CD14-positive monocyte (primary cell): ENCODE measurements at places on chromosomes 1 and 21. TPM values are rescaled to one million over a fixed set of nuclear protein-coding genes. Genes with fewer than 3 reads are reported as not detected.

- H3K4me1 ChIP-seq = peaks cover 52% of the 10 kb centered on the region
- no peak overlapping the region for H3K4me3 ChIP-seq
- H3K36me3 ChIP-seq = no peaks in the 10 kb centered on the region
- H3K27ac ChIP-seq = no peak overlapping the region
- DNase-seq = no peak
These were observed 174.3 kb upstream of the LMO4 start for GRCh38 chr1:87154384-87154783.

The TMEM52 gene
- 0.36 and 2.3 TPM in 2 replicates for polyA plus RNA-seq

The BCL2L15 gene
- not detected for polyA plus RNA-seq

DNA sequence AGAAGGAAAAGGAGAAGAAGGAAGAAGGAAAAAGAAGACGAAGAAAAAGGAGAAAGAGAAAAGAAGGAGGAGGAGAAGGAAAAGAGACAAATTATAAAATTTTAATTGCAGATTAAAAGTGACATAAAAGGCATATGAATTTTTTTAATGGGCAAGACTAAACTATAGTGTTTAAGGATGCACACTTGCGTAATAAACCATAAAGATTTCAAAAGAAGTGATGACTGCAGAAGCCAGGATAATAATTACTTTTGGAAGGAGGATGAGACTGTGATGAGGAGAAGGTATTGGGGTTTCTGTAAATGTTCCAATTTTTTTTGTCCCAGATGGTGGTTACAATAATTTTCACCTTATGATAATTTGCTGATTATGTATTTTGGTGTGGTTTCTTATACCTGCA lies 243.1 kb upstream of the PKN2 start:
- no peaks in the 10 kb centered on the region for H3K4me1 ChIP-seq
- no peak overlapping the region for H3K4me3 ChIP-seq
- no peak for DNase-seq
- no peak overlapping the region for H3K27ac ChIP-seq
- no peaks in the 10 kb centered on the region for H3K27me3 ChIP-seq

DNA sequence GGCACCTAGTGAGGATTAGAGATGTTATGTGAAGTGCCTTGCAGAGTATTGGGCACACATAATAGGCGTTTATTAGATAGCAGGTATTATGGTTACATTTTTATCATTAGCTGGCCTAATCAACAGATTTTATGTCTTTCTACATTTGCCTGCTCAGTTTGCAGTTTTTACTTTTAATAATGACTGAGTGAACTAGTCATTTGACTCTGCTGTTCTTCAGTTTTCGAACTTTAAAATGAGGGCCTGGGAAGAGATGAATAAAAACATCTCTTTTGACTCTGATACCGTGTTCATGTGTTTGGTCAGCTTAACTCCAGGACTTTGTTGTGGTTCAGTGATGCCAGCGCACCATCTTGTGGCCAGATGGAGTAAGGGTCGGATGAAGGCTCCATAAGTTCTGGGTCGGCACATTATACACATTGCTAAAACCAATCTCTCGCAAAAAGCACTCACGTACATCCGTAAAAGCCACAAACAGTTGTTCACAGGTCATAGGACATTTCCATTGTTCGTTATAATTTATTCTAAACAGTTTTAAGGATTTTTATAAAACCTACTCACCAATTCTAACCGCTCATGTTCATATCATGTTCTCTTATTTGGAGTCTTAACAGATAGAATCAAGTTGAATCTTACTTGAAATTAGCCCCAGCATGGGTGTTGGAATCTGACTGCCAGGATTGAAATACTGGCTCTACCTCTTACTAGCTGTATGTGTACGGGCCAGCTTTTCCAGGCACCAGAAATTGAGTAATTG lies 78.4 kb upstream of the GPR88 start:
- H3K27ac ChIP-seq = no peak overlapping the region
- no peak overlapping the region for H3K4me3 ChIP-seq
- peak; percentile 48 for DNase-seq
- peaks cover 6% of the 10 kb centered on the region for H3K4me1 ChIP-seq
- no peaks in the 10 kb centered on the region for H3K27me3 ChIP-seq

The LRIG2 gene
- polyA plus RNA-seq = 4.2 and 12.7 TPM in 2 replicates

The RAD54L gene
- polyA plus RNA-seq = not detected

GRCh38 chr1:166974647-166975345 lies 544 bp downstream of the ILDR2 start:
- H3K36me3 ChIP-seq = no peaks in the 10 kb centered on the region
- no peak for DNase-seq
- peaks cover 22% of the 10 kb centered on the region for H3K27me3 ChIP-seq
- H3K4me3 ChIP-seq = peak overlapping the region; percentile 52
- H3K4me1 ChIP-seq = peaks cover 22% of the 10 kb centered on the region

DNA sequence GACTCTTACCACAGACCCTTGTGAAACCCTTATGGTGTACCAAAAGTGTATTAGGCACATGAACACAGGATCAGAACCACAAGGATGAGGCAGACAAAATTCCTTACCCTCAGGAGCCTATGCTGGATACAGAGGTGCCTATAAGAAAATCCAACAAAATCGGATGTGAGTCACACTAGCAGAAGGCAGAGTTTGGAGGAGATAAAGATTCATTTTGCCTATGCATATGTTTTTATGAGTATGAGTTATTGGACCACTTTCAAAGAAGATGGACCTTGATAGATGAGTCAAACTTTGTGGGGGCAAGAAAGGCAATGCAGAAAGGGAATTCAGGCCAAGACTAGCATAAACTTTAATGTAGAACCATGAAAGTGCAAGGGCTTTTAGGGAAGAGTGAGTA lies 17.0 kb downstream of the CAMK1G start:
- no peak overlapping the region for H3K4me3 ChIP-seq
- no peaks in the 10 kb centered on the region for H3K4me1 ChIP-seq
- no peak overlapping the region for H3K27ac ChIP-seq

The RNF223 gene
- not detected in 2 replicates for polyA plus RNA-seq

The NR5A2 gene
- polyA plus RNA-seq = 0.03 TPM in 1 of 2 replicates, not detected in the other

The PKP1 gene
- polyA plus RNA-seq = not detected

DNA sequence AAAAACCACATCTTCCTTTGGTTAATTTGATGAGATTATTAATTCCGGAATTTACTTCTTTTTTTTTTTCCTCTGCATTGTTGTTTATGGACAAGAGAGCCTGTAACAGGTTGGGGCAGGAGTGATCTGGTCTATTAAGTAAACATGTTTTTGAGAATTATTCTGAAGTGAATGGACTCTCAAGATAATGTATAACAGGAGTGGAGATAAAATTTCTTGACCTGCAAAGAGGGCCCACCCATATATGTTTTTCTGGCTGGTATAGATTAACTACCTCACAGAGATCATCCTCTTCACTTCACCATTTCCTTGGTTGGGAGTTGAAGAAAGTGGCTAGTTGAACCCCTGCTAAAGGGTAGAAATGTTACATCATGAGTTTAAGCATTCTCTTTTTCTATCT lies 10.7 kb downstream of the DDI2 start:
- no peak overlapping the region for H3K27ac ChIP-seq
- DNase-seq = no peak
- peaks cover 4% of the 10 kb centered on the region for H3K4me1 ChIP-seq
- peaks cover 65% of the 10 kb centered on the region for H3K36me3 ChIP-seq

The SYPL2 gene
- polyA plus RNA-seq = not detected

GRCh38 chr1:222931023-222931422 lies 116.2 kb downstream of the DISP1 start:
- no peaks in the 10 kb centered on the region for H3K4me1 ChIP-seq
- DNase-seq = no peak
- H3K27ac ChIP-seq = no peak overlapping the region
- no peak overlapping the region for H3K4me3 ChIP-seq
- no peaks in the 10 kb centered on the region for H3K36me3 ChIP-seq

DNA sequence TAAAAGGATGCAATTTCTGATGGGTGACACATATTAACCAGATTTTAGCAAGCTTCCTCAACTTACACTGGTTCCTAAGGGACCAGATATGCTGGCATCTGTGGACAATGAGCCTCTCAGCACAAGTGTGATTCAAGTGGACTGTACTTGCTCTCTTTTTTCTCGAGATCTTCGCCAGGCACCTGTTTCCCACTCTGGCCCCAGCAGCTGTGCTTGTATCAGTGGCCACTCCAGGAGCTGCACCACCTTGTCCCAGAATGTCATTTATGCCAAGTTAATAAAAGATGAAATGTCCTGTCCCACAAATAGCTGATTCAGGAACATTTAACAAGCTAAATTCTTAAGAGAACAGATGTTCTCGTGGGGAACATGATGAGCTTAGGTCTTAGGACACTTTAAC lies 14.6 kb downstream of the C1orf198 start:
- no peak for DNase-seq
- H3K36me3 ChIP-seq = no peaks in the 10 kb centered on the region
- no peak overlapping the region for H3K27ac ChIP-seq
- no peak overlapping the region for H3K4me3 ChIP-seq
- no peaks in the 10 kb centered on the region for H3K27me3 ChIP-seq

The GBP4 gene
- polyA plus RNA-seq = 10.3 and 10.9 TPM in 2 replicates

- no peaks in the 10 kb centered on the region for H3K4me1 ChIP-seq
- no peaks in the 10 kb centered on the region for H3K36me3 ChIP-seq
- H3K27me3 ChIP-seq = peaks cover 2% of the 10 kb centered on the region
These were observed 16.2 kb downstream of the PROX1 start for GRCh38 chr1:214004014-214004413.

GRCh38 chr1:72186733-72187307 lies 95.5 kb downstream of the NEGR1 start:
- DNase-seq = no peak
- H3K27ac ChIP-seq = no peak overlapping the region
- H3K36me3 ChIP-seq = no peaks in the 10 kb centered on the region
- no peaks in the 10 kb centered on the region for H3K4me1 ChIP-seq
- H3K4me3 ChIP-seq = no peak overlapping the region

DNA sequence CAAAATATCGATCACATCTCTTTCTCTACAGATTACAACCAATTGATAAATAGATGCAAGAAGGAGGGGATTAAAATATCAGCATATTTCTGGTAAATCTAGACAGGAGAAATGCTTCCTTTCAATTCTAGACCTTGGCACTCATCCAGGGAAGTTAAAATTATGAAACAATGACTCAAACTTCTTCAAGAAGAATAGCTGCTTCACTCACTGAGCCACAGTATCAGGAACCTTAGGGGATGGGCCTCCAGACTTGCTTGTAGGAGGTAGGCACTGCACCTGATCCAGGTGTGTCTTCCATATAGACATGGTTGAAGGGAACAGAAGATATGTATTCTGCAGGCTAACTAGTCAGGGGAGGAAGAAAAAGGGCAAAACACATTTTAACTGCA lies 9.8 kb downstream of the SLAMF7 start:
- DNase-seq = peak; percentile 63
- no peak overlapping the region for H3K4me3 ChIP-seq
- peaks cover 31% of the 10 kb centered on the region for H3K4me1 ChIP-seq
- no peaks in the 10 kb centered on the region for H3K27me3 ChIP-seq
- peak overlapping the region; percentile 10 for H3K27ac ChIP-seq

The S100A7 gene
- polyA plus RNA-seq = not detected in 2 replicates

The CHI3L2 gene
- polyA plus RNA-seq = 9.9 TPM

The SELL gene
- polyA plus RNA-seq = 96.8 and 153 TPM in 2 replicates

DNA sequence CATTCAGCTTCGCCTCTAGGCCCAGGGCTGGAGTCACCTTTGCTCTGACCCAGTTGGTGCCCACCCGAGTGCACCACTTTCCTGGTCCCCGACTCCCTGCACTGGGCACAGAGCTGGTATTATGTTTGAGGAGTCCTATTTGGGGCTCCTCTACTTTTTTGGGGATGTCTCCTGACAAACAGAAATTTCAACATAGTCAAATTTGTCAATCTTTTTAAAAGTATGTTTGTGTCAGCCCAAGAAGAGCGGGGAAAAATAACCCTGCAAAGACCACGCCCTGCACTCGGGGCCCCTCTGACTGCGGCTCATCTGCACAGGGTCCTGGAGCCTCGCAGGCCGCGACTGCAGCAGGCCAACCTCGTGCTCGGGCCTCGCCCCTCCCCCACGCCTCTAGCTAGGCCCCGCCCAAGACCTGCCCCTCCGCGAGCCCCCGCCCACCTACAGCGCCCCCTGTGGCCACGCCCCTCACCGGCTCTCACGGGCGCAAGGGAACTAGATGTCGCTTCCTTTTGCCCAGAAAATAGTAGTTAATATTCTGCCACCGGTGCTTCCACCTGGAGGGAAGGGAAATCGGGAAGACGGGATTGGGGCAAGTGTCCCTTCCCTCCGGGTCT lies 11.4 kb downstream of the FAM229A start:
- H3K36me3 ChIP-seq = no peaks in the 10 kb centered on the region
- H3K27ac ChIP-seq = peak overlapping the region; percentile 48
- peaks cover 58% of the 10 kb centered on the region for H3K4me1 ChIP-seq
- H3K4me3 ChIP-seq = peak overlapping the region; percentile 36

- no peaks in the 10 kb centered on the region for H3K36me3 ChIP-seq
- H3K4me1 ChIP-seq = no peaks in the 10 kb centered on the region
- H3K27me3 ChIP-seq = peaks cover 2% of the 10 kb centered on the region
- H3K4me3 ChIP-seq = no peak overlapping the region
- no peak for DNase-seq
These were observed 3.5 kb downstream of the CRNN start for GRCh38 chr1:152410599-152410998.

The AK5 gene
- 0.48 and 0.75 TPM in 2 replicates for polyA plus RNA-seq

The CD247 gene
- polyA plus RNA-seq = 1.8 TPM

DNA sequence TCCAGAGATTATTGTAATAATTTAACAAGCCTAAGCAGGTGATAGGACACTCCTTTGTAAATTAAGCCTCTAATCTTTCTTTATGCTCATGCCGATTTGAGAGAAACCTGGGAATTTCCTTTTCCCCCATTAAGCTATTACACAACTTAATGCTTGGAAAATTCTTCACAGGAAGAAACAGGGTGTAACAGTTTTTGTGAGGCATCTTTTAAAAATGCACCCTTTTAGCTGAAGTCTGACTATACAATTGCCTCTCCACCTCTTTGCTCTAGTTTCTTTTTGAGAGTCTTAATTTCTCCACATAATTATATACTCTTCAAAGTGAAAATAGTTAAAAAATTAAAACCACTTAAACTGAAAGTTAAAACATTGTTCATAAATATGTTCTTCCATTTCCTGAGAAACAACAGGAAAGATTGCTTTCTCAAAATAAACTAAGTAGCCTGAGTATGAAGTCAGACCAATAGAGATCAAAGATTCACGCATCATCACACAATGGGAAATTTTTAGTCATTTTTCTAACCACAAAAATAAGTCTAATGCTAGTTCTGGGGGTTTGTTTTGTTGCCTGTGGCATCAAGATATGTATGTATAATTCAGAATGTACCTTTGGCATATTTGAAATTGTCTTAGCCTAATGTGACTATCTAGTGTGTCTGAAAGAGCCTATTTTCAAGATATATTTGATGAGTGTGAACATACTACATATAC lies 34.7 kb downstream of the LRRC8D start:
- H3K27me3 ChIP-seq = no peaks in the 10 kb centered on the region
- no peak overlapping the region for H3K4me3 ChIP-seq
- peak overlapping the region; percentile 55 for H3K27ac ChIP-seq
- no peak for DNase-seq
- H3K4me1 ChIP-seq = no peaks in the 10 kb centered on the region

GRCh38 chr1:159171688-159172501 lies 480 bp downstream of the CADM3 start:
- H3K36me3 ChIP-seq = no peaks in the 10 kb centered on the region
- H3K27me3 ChIP-seq = peaks cover 59% of the 10 kb centered on the region
- H3K4me1 ChIP-seq = peaks cover 22% of the 10 kb centered on the region
- DNase-seq = no peak
- H3K27ac ChIP-seq = no peak overlapping the region

GRCh38 chr1:9852410-9853248 lies 28.9 kb upstream of the CLSTN1 start:
- H3K4me3 ChIP-seq = no peak overlapping the region
- peaks cover 17% of the 10 kb centered on the region for H3K4me1 ChIP-seq
- H3K27ac ChIP-seq = no peak overlapping the region
- peaks cover 2% of the 10 kb centered on the region for H3K36me3 ChIP-seq

The INSRR gene
- not detected for polyA plus RNA-seq
